CD4-positive, alpha-beta T cell treated with Interleukin-1 beta for 1 hour (primary cell): ENCODE measurements at places on chromosomes 11 and 22.

DNA sequence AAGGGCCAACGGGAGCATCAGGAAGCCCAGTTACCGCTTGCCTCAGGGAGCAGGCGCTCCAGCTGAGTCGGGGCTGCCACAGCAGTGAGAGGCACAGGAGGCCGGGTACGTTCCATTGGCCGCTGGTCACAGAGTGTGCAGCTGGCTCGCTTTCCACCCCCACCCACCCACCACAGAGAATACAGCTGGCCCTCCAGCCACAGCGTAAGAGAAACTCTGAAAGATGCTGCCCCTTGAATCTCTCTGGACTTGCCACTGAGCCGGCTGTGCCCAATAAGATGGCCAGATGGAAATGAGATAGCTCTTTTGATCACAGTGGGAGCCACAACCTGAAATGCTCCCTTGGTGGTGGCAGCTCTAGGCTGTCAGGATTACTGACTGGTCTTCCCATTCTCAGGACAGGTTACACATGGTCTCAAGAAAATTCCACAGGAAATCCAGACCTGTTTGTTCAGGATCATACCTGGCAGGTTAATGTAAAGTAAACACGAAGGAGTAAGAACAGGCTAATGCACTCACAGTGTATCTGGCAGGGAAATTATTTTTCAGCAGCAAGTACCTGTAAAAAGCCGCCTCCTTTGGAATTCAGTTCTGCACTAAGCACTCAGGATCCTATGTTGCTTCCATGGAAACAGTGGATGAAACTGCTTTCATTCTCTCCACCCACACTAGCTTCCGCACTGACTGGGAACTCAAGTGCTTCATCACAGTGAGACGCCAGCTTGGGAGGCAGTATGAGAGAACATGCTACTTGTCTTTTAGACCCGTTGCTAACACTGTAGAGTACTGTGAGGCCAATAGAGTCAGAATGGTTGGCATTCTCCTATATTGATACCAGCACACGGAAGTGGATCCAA is 16.5 kb downstream of the SIAE start:
- DNase-seq: no peak

- no peak for DNase-seq
These were observed 255.2 kb downstream of the MN1 start for GRCh38 chr22:27546157-27546935.

DNA sequence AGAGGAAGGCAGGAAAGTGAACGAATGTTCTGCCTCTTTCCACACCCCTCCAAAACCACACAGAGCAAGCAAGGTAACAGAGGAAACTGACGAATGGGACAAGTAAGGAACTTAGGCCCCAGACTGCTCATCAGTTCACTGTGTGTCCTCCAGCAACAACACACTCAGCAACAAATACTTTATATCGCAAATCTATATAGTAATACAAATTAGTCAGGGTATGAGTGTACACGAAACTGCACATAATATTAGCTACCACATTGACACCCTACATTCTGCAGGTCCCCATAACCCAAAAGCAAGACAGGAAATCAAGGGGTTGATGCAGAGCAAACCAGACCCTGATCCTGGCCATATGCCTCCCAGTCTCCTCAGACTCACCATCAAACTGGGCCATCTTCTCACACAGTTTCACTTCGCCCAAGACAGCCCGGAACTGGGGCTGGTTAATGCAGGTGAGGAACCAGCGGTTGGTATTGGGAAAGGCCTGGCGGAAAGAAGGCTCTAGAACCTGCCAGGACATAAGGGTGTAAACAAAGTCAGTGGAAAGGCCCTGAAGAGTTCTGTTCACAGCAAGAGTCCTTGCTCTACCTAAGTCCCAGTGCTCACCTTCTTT is 6.6 kb downstream of the EEF1G start:
- DNase-seq: no peak

- DNase-seq: no peak
These were observed 2.8 kb downstream of the MALAT1 start for GRCh38 chr11:65501472-65502273.

DNA sequence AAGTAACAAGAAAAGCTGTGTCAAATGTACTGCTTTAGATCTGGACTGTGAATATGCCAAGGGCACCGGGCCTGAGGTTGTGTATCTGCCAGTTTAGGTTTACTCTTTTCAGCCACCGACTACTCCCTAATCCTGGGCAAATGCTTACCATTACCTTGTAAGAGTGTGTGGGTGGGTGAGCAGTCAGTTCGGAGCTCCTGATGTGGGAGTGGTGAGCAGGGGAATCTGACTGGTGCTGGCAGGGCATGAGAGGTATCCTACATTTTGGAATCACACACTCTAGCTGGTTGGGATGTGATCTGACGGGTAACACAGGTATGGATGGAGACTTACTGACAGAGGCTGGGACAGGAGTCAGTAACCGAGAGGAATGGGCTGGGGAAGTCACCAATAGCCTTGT is 2.6 kb upstream of the FAM180B start:
- no peak for DNase-seq

DNA sequence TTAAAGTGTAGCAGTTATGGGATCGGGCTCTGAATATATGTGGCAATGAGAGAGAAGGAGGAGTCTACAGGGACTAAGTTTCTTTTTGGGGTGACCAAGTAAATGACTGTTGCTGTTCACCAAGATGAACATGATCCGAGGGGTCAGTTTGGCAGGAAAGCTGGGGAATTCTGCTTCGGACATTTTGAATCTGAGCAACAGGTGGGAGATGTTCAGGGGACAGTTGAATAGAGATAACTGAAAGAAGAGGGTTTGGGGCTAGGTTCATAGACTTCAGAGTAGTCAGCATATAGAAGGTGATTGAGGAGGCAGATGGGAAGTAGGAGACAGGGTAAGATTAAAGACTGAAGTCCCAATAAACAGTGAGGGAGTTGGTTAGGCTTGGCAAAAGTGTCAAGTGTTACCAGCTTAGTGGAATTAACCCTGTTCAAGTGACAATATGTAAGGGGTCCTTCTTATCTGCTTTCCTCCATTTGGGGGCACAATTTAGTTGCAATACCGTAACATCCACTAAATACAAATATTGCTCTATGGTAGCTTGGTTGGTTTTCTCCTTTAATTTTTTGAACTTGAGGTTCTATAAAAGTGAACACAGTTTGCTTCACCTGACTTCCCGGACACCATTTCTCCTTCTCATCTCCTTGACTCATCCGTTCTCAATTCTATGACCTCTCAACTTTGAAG is 2.9 kb upstream of the ENTHD1 start:
- no peak for DNase-seq

GRCh38 chr22:27798511-27799014 is 3.0 kb downstream of the MN1 start:
- DNase-seq: no peak

DNA sequence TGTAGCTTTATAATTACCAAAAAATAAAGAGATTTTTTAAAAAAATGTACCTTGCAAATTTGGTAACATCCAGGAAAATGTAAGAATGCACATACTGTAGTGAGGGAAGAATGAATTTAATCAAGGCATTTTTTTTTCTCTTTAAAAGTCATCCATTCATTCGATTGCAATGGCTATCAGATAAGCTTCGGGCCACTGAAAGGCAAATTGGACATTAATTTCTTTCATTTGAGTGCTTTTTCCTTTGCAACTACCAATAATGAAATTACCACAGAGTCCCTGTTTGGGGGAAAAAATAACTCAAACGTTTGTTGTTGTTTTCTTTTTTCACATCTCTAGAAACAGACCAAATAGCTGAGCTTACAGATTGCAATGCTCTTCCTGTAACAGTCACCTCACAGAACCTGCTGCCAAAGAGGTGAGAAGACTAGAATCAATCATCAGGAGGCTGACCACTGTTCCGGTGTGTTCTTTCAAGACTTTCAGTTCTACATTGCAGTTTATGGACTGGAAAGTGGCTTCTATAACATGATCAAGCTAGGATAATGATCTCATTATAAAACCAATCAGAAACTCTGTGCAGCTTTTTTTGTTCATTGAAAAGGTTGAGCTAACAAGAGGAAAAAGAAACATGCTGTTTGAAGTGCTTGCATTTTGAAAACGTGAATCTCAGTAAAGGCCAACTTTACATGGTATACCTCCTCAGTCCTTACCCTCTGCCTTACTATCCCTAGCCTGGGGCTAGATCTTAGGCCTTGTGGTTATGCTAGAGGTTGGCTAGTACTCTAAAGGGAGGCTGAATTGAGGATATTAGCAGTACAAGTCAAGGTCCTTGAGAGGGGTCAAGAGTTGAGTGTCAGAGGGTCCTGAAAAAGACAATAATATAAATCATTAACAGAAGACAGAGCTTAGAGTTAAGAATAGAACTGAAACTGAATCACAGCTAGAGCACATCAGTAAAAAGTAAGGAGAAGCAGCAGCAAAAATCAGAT is 1276.1 kb downstream of the LRRC4C start:
- DNase-seq: no peak
